ENCODE measurements at places on chromosomes 2 and 18. TPM values are rescaled to one million over a fixed set of nuclear protein-coding genes. Genes with fewer than 3 reads are reported as not detected.

DNA sequence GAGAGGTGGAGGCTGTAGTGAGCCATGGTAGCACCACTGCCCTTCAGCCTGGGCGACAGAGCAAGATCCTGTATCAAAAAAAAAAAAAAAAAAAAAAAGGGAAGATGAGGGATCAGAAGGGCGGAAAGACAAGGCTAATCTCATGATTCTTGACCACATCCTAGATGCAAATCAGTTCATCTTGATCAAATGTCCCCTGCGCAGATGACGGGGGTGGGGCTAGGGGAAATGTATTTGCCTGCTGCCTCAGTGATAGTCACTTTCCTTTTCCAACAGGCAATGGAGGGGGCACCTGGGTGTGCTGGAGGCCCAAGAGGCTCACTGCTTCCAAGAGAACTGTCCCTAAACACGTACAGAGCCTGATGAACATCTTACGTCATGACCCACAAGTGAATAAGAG, 3.7 kb upstream of the EMILIN2 start:
- ATAC-seq: no peak

The MARCO gene
- total RNA-seq: 0.80 TPM

The SPDYA gene
- 0.92 TPM for total RNA-seq

GRCh38 chr2:241593271-241593670, 34.7 kb downstream of the BOK start:
- ATAC-seq: no peak

- ATAC-seq: no peak
Measured at GRCh38 chr2:237864444-237864931, 5.1 kb downstream of the RAMP1 start.

GRCh38 chr2:189559579-189560272, 20.9 kb downstream of the SLC40A1 start:
- peak; percentile 22 for ATAC-seq

DNA sequence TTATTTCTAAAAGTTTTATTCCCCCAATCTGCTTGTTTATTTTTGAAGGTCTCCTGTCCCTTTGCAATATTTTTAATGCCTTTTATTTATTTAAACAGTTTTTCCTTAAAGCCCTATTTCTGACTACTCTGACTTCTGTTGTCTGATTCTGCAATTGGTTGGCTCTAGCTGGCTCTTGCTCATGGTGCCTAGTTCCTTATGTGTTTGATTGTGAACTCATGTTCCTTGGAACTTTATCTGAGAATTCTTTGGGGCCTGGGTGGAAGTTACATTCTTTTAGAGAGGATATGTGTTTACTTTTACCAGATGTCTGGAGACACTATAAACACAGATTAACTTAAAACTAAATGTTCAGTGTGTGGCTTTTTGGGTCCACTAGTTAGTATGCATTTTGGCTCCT, 175.9 kb downstream of the DYSF start:
- ATAC-seq: no peak

The DSEL gene
- 0.48 TPM for total RNA-seq

The UGP2 gene
- 87.8 TPM for total RNA-seq

DNA sequence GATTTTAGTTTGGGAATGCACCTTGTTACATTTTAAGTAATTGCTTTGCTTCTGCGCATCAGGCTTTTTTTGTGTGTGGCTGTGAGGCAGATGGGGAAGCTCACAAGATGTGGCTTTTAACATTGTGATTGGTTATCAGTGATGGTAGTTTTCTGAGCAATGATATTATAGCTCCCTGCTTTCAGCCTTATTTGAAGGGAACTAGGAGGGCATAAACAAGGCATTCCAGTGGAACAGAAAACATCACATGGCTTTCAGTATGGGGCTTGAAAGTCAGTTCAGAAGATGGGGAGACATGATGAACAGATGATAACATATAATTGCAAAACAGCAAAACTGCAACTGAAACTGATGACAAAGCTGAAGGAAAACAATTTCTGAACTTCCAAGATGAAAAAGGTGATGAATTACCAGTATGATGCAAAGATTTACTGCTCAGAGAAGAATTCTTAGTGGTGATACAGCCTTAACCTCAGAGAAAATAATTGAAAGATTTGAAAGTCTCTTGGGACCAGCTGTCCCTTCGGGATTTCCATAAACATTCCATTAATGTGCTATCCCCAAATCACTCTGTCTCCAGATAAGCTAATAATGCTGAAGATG, 439.7 kb downstream of the RND3 start:
- ATAC-seq: no peak

The FAM124B gene
- 0.36 TPM for total RNA-seq

The KCNG2 gene
- total RNA-seq: 0.20 TPM

The REEP1 gene
- total RNA-seq: 1.6 TPM

The LAPTM4A gene
- total RNA-seq: 85.4 TPM

The DSG4 gene
- not detected for total RNA-seq

- peak; percentile 59 for ATAC-seq
Measured at GRCh38 chr18:59621027-59621426, 76.2 kb downstream of the CCBE1 start.

The ANKRD30B gene
- not detected for total RNA-seq

The PROC gene
- 0.20 TPM for total RNA-seq

DNA sequence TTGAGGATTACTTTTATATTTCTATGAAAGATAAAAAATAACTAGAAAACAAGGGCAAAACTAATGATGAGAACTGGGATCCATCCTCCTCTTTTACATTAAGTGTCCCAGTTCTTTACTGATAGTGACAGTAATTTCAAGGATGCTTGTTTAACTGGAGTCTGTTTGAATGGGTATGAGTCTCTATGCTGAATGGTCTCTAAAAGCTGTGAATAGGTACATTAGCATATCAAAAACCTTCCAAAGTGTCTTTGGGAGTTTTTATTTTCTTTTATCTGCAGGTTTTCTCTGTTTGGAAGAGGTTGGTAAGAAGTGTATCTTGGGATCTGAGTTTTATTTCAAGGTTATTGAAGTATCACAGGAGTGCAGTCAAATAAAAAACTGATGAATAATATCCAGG, 30.0 kb downstream of the DSEL start:
- ATAC-seq: no peak

- ATAC-seq: peak; percentile 94
Measured at GRCh38 chr2:118430510-118431164, 342.4 kb downstream of the INSIG2 start.

The POTEJ gene
- total RNA-seq: not detected

The TPO gene
- 1.2 TPM for total RNA-seq

- no peak for ATAC-seq
Measured at GRCh38 chr2:1582891-1583341, 161.4 kb downstream of the PXDN start.

DNA sequence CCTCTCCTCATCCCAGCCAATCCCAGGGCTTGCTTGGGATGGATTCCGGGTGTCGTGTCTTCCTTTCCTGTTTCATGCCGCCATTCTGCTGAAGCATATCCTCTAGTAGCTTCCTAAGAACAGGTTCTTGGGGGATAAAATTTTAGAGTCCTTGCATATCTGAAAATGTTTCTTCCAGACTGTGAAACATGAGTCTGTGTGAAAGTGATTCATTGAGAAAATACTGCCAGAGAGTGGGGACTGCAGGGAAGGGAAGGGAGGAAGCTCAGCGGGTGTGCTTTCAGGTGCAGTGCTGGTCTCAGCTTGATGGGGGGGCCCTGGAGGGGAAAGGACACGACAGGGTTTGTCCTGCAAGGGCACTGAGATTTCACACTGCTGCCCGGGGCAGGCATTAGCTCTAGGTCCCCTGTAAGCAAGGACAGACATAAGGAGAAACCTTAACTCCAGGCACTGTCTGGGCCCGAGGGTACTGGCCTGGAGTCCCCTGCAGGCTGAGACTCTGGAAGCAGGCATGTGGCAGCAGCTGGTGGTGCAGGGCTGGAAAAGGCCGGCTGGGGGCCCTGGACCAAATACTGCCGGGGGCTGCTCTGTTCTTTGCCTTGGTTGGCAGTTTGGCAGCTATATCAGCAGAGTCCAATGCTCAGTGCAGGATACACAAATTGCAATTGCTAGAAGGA, 97.6 kb upstream of the HS6ST1 start:
- ATAC-seq: no peak

DNA sequence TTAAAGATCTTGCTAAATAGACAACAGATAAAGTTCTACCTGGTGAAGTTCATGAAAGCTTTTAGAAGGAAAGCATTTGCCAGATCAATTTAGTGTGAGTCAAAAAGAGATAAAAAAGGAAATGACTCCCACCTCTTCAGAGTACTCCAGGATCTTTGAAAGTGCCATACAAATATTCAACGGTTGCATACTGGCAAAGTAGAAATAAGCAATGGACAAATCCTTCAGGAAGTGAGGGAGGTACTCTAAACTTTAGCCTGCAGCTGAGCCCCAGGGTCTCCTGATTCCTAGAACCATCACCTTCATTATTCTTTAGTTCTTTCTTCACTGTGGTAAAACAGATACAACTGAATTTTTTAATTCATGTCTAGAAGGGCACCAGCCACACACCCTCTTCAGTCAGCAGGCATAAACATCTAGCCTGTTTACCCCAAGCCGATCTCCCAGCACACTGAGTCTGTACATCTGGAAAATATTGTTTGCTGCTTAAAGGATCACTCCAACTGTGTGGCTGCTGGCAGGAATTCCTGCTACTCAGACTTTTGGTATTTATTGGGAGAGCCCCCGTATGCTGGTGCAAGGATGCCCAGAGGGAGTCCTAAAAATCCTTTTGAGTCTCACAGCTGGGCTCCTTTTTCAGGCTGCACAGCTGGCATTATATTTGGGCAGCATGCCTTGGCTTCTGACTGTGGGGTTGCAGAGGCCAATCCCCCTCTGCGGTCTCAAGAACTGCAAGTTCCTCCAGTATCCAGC, 72.3 kb upstream of the SESTD1 start:
- no peak for ATAC-seq

The SLC35F5 gene
- 48.0 TPM for total RNA-seq

GRCh38 chr2:120675460-120676130, 60.1 kb upstream of the GLI2 start:
- peak; percentile 88 for ATAC-seq

- peak; percentile 12 for ATAC-seq
Measured at GRCh38 chr2:232523682-232524597, 2.0 kb upstream of the CHRND start.

The CYP27C1 gene
- total RNA-seq: 1.8 TPM

- no peak for ATAC-seq
Measured at GRCh38 chr2:109655287-109655686, 41.1 kb downstream of the SOWAHC start.

DNA sequence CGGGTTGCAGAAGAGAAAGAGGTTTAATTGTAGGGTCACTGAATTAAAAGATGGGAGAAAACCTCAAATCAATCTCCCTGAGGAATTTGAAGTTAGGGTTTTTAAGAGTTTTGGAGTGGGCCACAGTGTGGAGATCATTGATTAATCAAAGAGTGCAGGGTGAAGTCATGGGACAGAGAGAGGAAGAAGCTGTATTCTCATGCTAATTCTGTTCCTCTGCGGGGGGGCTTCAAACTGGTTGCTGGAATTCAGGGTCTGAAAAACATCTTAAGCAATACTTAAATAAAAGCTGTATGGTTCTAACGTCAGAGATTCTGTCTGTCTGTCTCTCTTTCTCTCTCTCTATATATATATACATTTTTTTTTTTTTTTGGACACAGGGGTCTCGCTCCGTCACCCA, 169.8 kb upstream of the SPATS2L start:
- no peak for ATAC-seq

DNA sequence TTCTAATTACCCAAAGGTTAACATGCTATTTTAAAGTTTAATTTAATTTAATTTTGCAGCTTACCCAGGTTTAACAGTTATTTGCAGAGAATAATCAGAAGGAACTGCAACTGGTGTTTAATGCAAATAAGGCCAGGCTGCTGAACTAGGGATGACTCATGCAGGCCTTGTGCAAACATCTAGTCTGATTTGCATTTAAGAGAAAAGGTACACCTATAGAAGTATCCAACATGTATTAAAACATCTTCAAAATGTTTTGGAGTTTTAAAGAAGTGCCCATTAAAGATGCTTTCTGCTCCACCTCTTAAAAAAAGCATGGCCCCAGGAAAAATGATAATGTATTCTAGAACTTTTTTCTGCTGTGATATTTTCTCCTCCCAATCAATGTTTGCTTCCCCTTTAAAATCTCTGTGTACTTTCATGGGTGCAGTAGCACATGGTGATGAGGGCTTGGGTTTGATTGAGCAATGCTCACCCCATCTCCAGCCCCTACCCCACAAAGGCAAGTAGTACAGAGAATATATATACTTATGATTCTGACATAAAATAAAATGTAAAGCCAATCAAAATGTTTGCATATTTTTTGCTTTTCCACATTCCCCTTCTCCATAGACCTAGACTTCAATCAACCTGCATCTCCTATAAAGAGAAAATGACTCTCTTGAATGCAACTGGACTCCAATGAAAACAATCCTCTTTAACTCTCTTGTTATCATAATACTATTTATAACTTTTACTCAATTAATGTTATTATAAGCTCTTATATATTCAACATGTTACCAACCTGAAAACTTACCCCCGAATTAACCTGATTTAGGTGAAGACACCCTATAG, 54.1 kb downstream of the ATP8B1 start:
- ATAC-seq: peak; percentile 82

GRCh38 chr2:157876786-157877138, 632 bp upstream of the ACVR1 start:
- ATAC-seq: no peak

DNA sequence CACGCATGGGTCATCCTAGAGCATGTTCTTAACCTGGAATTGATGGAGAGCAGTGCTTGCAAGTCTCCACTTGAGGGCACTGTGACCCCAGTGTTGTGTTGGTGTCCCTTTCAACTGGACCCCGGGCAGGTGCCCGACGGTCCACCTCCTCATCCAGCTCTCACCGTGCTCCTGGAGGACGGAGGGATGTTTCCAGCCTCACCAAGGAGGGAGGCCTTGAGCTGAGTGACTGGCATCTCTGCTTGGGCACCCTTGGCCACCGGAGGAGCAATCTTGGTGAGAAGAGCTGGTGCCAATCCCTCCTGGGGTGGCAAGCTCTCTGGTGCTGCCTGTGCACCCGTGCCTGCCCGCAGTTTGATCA, 45.4 kb upstream of the ASB18 start:
- ATAC-seq: no peak

GRCh38 chr18:32091325-32091723, 350 bp upstream of the RNF138 start:
- no peak for ATAC-seq

The GKN2 gene
- not detected for total RNA-seq

- ATAC-seq: no peak
Measured at GRCh38 chr2:102346381-102347130, 9.0 kb upstream of the IL18R1 start.

The CTAGE1 gene
- total RNA-seq: not detected

The RNF152 gene
- total RNA-seq: 7.7 TPM

The MAL gene
- total RNA-seq: 382 TPM

DNA sequence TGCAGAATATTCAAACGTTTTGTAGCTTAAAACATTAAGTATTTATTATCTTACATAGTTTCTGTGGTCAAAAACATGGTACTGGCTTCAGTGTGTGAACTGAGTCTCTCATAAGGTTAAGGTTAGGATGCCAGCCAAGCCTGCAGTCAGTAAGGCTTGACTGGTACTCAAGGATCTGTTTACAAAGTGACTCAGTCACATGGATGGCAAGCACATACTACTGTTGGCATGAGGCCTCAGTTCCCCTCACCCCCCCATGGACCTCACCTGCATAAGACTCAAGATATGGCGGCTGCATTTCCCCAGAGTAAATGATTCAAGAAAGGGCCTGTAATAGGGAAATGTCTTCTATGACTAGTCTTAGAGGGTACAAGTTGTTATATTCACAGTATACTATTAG, 1167.5 kb downstream of the DPP10 start:
- no peak for ATAC-seq

The TMEM87B gene
- total RNA-seq: 18.7 TPM

The KHK gene
- 3.5 TPM for total RNA-seq

GRCh38 chr2:42921147-42921520, 128.8 kb upstream of the HAAO start:
- ATAC-seq: no peak

The GNAL gene
- total RNA-seq: 8.8 TPM

The KLHL30 gene
- 0.08 TPM for total RNA-seq

The CFAP65 gene
- not detected for total RNA-seq

Measured in esophagus mucosa (tissue), 1 donor.